ENCODE measurements at places on chromosomes 12 and 14.

GRCh38 chr12:49100380-49100779 is 5.8 kb upstream of the DHH start:
- DNase-seq: no peak

- DNase-seq: no peak
Observed at GRCh38 chr12:48629541-48629940, 52.5 kb downstream of the KANSL2 start.

- no peak for DNase-seq
Observed at GRCh38 chr12:88945051-88945732, 364.9 kb upstream of the KITLG start.

GRCh38 chr14:80798878-80799277 is 142.7 kb downstream of the CEP128 start:
- no peak for DNase-seq

- no peak for DNase-seq
Observed at GRCh38 chr12:40262657-40263056, 37.9 kb downstream of the LRRK2 start.

DNA sequence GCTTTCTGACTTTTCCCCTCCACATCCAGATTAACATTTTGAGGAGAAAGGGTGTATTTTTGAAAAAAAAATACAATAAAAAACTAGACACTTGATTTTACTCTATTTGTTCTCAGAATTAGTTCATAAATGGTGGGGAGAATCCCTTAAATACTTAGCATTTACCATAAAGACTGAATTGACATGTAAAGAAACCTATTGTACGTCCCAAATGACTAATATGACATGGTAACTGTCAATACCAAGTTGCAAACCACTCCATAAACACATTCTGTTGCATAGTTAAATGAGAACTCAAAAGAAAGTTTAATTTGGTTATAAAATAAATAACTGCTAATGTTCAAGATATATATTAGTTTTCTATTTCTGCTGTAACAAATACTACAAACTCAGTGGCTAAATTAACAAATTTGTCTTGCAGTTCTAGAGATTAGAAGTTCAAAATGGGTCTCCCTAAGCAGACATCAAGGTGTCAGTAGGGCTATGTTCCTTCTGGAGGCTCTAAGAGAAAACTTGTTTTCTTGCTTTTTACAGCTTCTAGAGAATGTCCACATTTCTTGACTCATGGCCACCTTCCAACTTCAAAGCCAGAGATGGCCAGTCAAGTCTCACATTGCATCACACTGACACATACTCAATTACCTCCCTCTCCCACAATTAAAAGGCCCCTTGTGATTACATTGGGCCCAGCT is 16.0 kb downstream of the NELL2 start:
- no peak for DNase-seq

DNA sequence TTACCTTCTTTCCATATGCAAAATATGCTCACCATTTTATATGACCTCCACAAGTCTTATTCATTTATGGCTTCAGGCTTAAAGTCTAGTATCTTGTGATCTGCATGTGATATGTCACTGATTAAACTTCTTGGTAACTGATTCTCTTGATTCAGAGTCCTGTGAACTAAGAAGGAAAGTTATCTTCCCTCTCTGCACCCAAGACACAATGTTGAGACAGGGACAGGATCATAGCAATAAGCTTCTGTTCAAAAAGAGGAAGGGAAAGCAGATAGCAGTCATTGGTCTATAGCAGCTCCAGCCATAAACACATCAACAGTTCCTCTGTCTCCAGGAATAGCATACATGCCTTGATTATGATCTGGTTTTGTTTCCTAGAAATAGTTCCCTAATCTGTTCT is 103.1 kb downstream of the UNC79 start:
- DNase-seq: peak; percentile 57

GRCh38 chr12:97229004-97229403 is 233.6 kb upstream of the RMST start:
- DNase-seq: no peak

DNA sequence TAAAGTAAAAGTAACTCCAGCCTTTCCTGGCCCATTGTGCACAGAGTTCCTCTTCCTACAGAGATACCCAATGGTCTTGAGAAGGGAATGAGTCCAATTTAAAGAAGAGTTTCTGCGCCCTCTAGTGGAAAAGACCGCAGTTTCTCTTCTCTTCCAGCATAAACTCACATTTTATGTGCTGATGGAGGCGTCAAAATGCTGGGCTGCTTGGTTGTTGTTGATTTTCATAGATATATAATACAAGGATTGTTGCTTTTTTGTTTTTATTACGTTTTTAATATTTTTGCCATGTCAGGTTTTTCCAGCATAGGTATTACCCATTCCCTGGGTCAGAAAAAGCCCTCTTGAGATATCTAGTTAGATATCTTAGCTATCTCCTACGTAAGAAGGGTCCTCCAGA is 356.9 kb upstream of the STXBP6 start:
- peak; percentile 89 for DNase-seq

GRCh38 chr12:23060161-23060560 is 435.2 kb downstream of the ETNK1 start:
- no peak for DNase-seq

DNA sequence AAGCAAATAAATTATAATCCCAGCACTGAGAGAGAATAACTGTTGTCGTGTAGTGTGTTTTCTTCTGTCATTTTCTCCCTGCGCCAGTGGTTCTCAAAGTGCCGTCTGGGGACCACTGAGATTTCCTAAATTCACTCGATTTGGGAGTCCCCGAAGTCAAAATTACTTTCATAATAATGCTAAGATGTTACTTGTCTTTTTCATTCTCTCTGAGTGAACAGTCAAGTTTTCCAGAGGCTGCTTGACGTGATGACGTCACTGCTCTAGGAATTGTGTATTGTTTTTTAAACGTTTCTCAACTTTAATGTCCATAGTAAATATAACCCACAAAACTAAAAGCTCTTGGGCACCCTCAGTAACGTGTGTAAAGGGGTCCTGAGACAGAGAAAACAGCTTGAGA is 796 bp upstream of the POP5 start:
- DNase-seq: no peak

DNA sequence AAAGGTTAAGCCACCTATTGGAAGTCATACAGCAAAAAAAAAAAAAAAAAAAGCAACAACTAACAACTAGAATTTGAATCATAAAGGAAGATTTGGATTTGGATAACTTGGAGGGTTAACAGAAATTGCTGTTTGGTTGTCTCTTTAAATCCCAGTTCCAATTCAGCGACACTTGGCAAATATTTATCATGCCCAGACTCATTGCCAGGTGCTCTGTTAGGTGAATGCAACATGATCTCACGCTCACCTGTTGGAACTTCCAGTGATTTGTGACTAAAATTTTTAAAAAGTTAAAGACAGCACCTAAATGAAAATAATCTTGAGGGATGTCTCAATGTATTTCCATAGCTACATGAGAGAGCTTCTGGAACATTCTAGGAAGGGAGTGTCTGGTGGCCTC is 103.7 kb downstream of the TBX3 start:
- no peak for DNase-seq

DNA sequence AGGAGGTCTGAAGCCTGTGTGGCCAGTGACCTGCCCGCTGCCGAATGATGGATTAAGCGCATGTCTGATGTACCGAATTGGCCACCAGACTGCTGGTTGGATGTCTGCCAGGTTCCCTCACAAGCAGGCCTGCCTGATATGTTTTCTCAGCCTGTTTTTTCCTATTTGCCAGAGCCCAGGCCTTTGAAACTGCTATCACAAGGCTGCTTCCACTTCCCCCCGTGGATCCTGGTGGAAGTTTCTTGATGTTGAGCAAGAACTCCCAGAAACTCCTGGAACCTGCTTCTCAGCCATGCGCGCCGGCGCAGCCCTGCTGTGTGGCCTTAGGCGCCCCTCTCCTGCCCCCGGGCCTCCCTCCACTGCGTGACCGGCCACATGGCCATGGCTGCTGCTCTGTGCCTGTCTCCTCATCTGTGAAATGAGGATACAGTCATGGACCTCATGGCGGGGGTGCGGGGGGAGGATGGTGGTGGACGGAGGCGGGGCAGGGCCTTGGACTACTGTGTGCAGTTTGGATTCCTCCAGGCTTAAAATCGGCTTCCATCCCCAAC is 56.6 kb downstream of the CALM1 start:
- no peak for DNase-seq

- DNase-seq: no peak
Observed at GRCh38 chr12:48961331-48961730, 4.0 kb upstream of the ARF3 start.
